ENCODE measurements at places on chromosomes 16 and 17.

GRCh38 chr17:34099859-34100515, 155.1 kb upstream of the CCL2 start:
- DNase-seq = no peak

GRCh38 chr16:85046931-85047866, 19.6 kb downstream of the KIAA0513 start:
- DNase-seq = no peak

DNA sequence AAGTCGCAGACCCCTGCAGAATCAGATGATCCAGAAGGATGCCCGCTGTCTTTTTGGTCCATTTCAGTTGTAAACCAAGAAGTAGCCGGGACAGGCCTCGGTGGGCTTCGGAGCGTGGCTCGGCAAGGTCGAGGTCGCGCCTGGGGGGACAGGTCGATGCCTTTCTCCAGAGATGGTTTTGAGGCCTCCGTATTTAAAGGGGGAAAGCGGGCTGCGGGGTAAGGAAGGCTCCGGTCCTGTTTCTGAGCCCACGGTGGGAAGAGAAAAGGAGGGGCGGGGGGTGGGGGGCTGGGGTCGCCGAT, 7.5 kb upstream of the GNG13 start:
- DNase-seq = no peak

GRCh38 chr16:23607726-23608125, 11.6 kb upstream of the NDUFAB1 start:
- no peak for DNase-seq

DNA sequence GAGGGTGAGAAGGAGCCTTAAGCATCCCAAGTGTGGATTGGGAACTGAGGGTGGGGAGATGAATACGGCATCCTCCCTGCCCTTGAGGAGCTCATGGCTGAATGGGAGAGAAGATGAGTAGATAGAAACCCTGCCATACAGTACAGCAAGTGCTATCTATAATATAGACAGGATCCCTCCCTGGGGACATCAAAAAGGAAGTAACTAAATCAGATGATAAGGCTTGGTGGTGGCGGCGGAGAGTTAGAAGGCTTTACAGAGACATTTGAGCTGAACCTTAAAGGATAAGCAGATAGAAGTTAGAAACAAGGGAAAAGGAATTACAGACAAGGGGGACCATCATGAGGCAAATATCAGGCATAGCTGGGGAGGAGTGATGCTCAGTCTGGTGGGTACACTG, 67.5 kb upstream of the TMEM132E start:
- DNase-seq = no peak

GRCh38 chr16:68715471-68715870, 21.6 kb upstream of the CDH1 start:
- DNase-seq = no peak

Data from iPS DF 19.7 (cell line).